Activated CD4-positive, alpha-beta T cell treated with anti-CD3 and anti-CD28 coated beads, Interleukin-2, amount 50 U/mL, for 48 hours (primary cell): ENCODE measurements at places on chromosomes 2 and 18.

DNA sequence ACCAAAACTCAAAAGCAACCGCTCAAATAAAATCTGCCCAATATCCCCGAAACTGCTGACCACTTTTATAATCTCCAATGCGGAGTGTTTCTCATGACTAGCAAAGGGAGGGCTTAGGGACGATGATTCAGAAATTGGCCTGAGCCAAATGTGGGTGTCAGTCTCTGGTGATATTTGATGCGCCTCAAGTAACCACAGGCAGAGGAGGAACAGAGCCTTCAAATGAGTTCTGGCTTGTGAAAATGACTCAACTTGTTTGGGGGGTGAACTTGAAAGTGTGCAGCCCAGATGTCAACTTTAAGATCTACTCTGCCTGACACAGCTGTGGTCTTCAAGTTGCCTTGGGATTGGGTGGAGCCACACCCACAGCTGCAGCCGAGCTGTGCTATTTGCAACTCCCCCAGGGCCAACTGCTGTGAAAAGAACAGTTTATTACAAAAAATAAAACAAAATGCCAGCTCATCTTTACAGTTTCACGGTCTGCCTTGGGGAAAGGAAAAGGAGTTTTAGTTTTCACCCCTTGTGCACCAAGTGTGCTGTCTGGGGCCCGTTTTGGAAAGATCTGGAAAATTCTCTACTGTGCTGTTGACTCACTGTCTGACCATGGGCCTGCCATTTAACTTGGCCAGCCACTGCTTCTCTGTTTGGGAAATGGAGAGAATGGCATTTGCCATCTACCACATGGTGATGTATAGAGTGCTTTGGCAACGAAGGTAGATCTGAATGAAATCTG is 222.1 kb downstream of the MTX2 start:
- peak; percentile 5 for DNase-seq

- no peak for DNase-seq
Observed at GRCh38 chr2:172921532-172922236, 154.0 kb upstream of the MAP3K20 start.

- DNase-seq: no peak
Observed at GRCh38 chr18:46402396-46402795, 254.6 kb downstream of the LOXHD1 start.

GRCh38 chr2:941871-942270 is 8.8 kb upstream of the SNTG2 start:
- no peak for DNase-seq

- no peak for DNase-seq
Observed at GRCh38 chr2:236862526-236862925, 223.2 kb upstream of the COPS8 start.

DNA sequence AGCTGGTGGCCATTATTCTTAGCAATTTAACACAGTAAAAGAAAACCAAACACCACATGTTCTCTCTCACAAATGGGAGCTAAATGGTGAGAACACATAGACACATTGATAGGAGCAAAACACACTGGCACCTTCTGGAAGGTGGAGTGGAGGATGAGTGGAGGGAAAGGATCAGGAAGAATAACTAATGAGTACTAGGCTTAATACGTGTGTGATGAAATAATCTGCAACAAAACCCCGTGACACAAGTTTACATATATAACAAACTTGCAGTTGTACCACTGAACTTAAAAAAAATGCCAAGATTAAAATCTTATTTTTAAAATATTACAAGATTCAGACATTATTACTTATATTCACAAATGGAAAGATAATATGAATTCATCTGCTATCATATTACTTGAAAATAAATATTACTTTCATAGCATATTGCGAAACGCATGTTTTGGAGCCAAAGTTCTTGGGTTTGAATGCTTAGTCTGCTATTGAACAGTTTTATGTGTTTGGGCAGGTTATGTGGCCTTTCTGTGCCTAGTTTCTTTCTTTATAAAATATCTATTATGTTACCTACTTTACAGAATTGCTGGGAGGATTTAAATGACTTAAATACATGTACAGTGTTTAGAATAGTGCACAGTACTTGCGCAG is 20.5 kb downstream of the ANKRD62 start:
- DNase-seq: no peak

DNA sequence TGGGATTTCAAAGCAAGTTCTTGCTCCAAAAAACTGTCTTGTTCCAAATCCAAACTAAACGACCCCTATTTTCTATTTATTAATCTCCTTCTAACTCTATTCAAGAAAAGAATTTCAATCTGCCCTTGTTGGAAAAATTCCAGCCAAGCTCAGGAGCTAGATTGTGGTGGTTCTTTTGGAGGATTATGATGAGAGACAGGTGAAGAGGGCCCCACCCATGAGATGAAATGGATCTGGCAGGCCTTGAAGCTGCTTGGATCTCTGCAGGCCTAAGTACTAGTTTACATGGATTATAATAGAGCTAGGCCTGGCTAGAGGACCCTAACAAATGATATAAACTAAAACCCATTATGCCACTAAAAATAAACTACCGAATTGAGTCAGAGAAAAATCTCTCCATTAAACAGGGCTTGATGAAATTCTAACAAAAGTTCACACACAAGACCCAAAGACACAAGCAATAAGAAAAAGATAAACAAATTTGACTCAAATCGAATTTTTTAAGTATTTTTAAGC is 101.6 kb downstream of the GFPT1 start:
- no peak for DNase-seq

DNA sequence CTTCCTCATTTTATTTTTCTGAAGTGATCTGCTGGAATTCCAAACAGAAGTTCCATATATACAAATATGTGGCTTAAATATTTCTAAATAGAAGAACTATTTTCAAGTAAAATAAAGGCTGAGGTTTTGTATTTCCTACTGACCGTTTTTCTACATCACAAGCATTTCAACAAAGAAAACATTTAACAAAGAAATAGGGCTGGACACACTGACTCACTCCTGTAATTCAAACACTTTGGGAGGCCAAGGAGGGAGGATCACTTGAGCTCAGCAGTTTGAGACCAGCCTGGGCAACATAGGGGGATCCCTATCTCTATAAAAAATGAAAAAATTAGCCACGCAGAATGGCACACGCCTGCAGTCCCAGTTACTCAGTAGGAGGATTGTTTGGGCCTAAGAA is 44.6 kb downstream of the TANK start:
- no peak for DNase-seq

- no peak for DNase-seq
Observed at GRCh38 chr2:108810993-108811957, 24.7 kb downstream of the CCDC138 start.

- no peak for DNase-seq
Observed at GRCh38 chr2:175234153-175234552, 52.6 kb upstream of the ATP5MC3 start.

GRCh38 chr2:25336383-25336841 is 5.3 kb downstream of the DNMT3A start:
- DNase-seq: no peak

DNA sequence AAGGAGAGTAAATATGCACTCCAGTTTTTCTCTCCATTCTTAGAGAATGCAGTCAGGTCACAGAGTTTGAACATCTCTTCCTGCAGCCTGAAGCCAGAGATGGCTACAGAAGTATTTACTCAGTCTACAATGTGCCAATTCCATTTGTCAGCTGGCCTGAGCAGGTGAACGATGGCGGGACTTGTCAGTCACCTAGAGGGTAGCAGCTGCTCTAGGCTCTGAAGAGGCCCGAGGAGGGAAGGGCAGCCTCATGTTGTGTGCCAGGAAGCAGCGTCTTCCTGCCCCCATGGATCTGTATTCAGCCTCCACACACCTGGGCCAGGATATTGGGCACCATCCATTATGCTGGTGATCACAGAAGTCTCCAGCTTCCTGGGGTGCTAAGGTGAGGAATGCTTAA is 316.7 kb upstream of the CHAC2 start:
- no peak for DNase-seq

GRCh38 chr2:132581991-132582738 is 87.8 kb downstream of the LYPD1 start:
- DNase-seq: no peak

DNA sequence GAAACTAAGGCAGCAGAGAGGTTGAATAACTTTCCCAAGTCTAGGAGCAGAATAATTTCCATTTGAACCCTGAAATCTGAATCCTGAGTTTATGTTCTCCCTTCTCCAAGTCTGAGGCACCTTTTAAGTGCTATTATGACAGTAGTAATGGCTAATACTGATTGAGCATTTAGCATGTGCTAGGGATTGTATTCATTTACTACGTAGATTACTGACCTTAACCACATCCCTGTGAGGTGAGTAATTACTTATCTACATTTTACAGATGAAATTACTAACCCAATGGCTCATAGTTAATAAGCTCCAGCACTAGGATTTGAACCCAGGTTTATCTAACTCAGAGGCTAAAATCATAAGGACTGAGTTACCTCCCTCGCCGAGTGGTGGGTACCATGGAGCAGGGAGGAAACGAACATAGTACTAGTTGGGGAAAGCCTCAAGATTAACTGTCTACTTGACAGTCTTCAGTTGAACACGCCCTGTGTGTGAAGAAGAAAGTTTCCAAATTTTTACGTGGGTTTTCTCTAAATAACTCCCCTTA is 93.0 kb downstream of the MAPRE2 start:
- no peak for DNase-seq

DNA sequence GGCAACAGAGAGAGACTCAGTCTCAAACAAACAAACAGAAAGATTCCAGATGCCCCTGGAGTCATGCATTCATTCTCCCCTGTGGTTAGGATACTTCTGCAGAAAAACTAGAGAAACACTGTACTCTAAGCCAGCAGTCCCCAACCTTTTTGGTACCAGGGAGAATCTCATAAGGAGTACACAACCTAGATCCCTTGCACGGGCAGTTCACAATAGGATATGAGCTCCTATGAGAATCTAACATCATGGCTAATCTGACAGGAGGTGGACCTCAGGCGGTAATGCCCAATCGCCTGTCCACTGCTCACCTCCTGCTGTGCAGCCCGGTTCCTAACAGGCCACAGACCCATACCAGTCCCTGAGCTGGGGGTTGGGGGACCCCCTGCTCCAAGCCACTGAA is 18.3 kb downstream of the PSME4 start:
- no peak for DNase-seq

DNA sequence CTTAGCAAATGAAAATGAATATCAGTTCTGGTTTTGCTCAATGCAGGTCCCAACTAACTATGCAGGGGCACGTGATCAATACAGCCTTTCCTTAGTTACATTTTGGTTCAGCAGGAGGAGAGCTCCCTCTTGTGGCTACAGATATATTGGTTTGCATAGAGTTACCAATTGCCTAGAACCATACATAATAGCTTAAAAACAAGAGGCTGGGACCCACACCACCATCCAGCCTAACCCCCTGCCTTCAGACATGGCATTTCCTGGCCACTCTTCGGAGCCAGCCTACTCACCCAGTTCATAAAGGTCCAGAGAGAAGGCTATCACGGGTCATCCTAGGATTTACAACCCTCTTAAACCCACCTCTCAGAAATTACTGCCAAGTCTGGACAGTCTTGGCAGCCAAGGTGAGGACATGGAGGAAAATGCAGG is 10.5 kb downstream of the CCDC93 start:
- DNase-seq: peak; percentile 13

DNA sequence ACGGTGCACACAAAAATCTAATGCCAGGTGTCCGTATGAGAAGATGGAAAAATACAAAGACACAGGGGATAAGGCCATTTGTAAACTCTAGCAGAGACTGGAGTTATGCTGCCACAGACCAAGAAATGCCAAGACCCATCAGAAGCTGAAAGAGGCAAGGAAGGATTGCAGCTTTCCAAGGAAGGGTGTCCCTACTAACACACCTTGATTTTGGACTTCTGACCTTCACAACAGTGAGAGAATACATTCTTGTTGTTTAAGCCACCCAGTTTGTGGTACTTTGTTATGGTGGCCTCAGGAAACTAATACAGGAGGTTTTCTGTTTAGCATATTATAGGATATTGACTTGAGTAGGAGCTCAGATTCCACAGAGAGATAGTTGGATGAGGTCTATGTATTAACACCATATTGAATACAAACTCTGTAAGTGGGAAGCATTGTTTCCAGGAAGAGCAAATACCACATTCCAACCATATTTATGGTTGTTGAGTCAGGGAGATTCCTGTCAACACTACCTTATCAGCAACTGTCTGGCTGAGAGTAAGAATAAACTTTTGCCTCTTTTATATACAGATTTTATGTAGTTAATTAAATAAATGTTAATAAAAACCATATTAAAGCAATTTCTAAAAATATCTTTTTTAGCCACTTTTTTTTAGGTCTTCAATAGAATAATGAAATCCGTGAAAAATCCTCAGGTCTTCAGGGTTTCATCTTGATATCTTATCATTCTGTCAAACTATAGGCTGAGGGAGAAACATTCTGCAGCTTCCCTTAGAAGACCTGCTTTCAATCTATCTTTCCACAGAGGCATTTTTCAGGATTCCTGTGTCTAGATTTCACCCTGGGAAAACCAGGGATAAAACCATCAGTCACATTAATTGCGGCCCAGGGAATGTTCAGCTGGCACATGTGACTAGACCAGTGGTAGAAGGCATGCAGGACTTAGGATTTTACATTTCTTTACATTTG is 35.4 kb upstream of the HNMT start:
- no peak for DNase-seq

GRCh38 chr2:196520605-196521004 is 118.9 kb upstream of the CCDC150 start:
- no peak for DNase-seq
